ENCODE measurements at places on chromosomes 16 and 17.

DNA sequence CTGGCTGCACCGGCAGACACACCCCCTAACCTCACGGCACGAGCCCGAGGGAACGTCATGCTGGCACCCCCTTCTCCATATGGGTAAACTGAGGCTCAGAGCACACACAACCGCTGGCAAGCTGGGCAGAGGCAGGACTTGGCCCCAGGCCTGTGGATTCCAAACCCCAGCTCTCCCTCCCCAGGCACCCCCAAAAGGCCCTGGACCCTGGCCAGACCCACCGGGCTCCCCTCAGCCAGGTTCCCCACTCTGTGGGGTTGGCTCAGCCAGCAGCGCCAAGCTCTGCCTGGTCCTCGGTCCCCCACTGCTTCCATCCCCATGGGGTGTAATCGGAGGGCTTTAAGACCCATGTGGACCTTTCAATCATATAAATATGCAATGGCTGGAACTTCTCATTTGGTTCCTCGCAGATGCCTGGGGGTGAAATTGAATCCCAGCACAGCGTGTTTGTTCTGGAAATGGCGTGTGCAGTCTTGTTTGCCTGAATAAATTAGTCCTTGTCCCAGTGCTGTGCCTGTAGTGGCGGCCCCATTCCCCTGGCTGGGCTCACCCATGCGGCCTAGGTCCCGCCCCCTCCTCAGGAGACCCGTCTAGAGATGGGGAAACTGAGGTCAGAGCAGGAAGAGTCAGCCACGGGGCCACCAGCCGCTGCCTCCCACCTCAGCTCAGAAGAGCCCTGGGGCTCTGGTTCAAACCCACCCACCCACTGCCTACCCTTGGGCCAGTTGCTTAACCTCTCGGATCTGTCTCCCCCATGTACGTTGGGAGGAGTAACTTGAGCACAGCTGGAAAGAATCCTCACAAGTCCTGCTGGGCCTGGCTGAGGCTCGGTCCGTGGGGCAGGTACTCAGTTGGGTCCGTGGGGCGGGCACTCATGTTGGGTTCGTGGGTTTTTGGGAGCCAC lies 57.3 kb downstream of the ZFPM1 start:
- no peak for DNase-seq

GRCh38 chr17:71866095-71866494 lies 254.7 kb upstream of the SOX9 start:
- no peak for DNase-seq

GRCh38 chr17:56937687-56938086 lies 23.2 kb downstream of the COIL start:
- DNase-seq, result no peak

GRCh38 chr17:32319548-32319905 lies 22.4 kb downstream of the C17orf75 start:
- peak; percentile 79 for DNase-seq

- no peak for DNase-seq
Observed at GRCh38 chr17:46179375-46179999, 13.7 kb downstream of the KANSL1 start.

DNA sequence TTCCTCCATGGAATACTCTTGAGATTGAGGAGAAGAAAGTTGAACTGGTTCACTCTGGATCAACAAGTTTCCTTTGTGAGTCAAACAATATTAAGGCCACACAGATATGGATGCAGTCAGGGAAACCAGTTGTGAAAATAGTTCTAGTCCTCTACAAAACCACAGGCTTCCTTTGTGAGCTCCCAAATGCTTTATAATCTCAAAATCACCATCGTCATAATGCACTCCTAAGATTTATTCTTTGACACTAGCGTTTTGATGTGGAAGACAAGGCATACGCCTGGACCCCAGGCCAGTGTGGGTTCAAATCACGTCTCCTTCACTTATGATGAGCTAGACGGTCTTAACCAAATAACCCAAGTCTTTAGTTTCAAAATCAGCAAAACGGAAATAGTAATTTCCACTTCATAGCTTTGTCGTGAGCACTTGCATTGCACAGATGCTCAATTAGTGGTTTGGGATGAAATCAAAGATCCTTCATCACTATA lies 142.6 kb downstream of the STX8 start:
- no peak for DNase-seq

GRCh38 chr16:17364319-17365210 lies 106.2 kb downstream of the XYLT1 start:
- DNase-seq, result no peak

DNA sequence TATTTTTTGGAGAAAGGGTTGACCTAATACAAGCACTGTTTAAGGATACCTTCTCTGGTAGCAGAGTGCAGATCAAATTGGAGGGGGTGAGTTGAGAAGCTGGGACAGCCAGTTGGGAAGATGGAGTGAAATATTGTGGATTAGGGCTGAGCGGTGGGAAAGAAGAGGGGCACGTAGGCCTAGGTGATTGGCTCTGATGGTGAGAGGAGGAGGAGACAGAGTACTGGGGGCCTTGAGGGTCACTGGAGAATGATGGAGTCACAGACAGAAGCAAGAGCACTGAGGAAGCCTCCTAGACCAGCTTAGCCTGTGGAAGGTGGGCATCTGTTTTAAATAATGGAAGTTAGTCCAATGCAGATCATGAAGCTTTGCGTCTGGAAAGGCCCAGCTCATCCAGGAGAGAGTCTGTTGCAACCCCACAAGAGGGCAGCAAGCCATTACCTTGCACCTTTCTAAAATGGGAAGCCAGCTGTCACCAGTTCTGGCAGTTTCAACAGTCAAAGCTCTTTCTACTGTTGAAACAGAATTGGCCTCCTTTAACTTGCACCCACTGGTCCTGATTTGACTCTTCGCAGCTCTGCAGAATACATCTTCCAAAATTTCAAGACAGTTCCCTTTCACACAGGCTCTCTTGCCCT lies 11.8 kb downstream of the SLC9A5 start:
- no peak for DNase-seq

DNA sequence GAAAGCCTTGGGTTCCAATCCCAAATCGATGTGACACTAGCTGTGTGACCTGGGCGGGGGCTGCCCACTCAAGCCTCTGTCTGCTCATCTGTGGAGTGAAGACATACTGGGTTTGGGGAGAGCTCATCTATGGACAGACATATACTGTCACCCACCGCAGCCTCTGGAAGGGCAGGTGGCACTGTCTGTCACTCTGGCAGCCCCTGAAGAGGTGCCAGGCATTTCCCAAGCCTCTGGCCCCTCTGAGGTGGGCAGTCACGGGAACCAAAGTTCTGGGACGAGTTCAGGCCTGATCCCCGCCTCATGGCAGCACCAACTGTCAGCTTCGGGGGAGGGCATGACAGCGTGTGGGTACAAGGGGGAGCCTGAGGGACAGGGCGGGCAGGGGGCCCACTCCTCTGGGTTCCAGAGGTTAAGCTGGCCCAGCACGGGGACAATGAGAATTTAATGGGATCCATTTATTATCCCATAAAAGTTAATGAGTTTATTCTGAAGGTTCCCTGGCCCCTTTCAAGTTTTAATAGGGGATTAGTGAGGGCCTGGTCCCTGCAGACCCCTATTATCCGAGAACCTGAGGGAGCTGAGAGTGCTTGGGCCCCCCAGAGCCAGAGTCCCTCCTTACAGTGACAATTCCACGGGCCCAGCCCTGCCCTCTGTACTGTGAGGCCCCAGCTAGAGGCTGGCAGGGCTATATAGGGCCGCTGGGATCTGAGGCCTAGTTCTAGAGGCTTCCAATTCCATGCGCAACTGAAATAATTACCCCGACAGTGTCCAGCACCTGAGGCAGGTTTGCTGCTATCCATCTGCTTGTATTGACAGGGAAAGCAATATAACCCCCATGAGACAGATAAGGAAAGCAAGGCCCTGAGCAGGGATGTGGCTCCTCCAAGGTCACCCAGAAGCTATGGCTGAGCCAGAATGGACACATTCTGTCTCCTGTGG lies 18.8 kb downstream of the SEZ6 start:
- no peak for DNase-seq

DNA sequence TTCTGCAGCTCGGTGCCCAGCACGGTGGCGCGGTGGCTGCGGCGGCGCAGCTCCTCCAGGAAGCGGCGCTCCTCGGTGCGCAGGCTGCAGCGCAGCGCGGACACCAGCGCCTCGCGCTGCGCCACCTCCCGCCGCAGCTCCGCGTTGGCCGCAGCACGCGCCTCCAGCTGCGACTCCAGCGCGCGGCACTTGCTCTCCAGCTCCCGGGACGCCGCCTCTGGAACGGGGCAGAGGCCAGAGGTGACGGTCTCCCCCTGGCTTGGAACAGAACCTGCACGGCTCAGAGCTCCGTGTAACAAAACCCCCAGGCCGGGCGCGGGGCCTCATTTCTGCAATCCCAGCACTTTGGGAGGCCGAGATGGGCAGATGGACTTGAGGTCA lies 13.2 kb upstream of the CLUH start:
- DNase-seq, result peak; percentile 57

DNA sequence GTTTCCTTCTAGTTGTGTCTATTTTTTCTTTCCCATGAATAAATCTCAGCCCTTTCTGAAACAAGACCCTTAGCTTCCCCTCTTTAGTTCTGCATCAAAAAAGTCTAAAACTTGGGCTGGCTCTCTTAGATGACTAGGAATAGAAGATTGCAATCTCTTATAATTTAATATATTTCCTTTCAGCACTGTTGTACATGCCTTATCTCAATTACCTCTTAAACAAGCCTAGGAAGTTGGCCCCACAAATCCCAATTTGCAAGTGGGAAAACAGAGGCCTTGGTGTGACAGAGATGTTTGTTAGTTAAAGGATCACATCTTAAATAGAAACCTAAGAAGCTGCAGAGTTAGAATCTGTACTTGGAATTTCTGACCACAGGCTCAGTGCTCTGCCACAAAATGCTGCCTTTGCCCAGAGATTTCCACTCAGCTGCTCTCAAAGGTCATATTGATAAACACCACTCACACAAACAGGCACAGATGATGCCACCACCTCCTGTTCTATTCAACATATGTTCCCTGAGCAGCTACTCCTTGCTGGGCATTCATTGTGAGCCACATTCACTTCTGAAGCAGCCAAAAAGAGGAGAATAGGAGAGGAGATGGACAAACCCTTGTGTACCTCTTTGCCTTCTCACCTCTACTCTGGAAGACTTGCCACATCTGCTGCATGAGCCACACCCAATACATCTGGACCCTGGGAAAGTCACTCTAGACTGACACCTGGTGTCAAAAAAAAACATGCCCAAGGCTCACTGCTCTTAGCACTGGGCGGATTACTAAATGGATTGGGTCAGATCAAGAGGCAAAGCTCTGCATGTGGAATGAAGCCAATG lies 5.5 kb downstream of the CCDC182 start:
- no peak for DNase-seq

DNA sequence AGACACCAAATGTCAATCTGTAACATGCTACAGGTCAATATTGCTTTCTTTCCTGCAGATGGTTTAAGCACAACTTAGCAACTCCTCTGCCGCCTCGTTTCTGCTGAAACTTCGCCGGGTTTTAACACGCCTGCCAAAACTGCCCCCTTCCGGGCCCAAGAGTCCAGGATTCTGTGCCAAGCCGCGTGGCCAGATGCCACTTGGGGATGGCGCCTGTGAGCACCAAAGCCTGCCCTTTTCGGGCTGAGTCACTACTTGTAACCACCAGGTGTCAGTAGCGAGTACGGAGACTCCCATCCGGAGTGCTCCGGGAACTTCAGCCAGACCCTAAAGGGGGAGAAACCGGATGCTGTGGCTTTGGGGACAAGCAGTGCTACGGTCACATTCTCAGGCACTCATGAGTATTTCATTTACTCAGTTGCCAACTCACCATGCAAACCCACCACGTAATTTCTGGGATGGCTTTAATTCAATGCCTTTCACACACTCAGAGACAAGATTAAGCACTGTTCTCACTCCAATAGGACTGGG lies 7.8 kb downstream of the PMP22 start:
- peak; percentile 88 for DNase-seq

- DNase-seq, result peak; percentile 84
Observed at GRCh38 chr16:77273-77806, 685 bp upstream of the MPG start.

DNA sequence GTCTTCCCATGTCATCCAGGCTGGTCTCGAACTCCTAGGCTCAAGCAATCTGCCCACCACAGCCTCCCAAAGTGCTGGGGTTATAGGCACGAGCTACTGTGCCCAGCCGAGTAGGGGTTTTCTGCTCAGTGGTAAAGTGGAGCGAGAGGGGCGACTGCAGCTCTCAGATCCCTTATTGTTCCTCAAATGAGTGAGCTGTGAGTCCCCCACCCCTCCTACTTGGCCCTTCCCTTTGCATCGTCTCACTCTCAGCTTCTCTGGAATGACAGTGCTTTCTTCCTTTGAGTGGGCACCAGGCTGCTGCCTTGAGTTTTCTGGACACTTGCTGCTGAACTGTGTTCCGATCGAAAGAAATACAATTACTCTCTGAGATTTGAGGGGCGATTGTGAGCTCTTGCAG lies 63.5 kb downstream of the MSI2 start:
- DNase-seq, result no peak

- DNase-seq, result no peak
Observed at GRCh38 chr17:15999974-16000827, 577 bp downstream of the TTC19 start.

- DNase-seq, result peak; percentile 59
Observed at GRCh38 chr16:27769561-27770255, 219.8 kb downstream of the KATNIP start.

DNA sequence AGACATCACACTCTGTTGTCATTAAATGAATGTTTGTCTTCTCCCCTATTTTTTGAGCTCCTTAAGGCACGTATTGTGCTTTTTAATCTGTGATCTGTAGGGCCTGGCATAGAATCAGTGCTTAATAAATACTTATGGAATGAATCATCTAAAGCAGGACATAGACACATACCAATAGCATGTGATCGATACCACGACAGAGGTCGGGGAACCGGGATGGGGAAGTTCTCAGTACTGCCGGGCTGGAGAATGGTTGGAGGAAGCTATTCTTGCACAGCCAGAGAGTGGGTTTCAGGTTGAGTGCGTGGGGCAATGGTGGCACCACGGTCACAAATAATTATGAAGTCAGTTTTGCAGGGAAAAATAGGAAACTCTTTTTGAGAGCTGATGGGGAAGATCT lies 26.8 kb downstream of the NLRP1 start:
- DNase-seq, result no peak

DNA sequence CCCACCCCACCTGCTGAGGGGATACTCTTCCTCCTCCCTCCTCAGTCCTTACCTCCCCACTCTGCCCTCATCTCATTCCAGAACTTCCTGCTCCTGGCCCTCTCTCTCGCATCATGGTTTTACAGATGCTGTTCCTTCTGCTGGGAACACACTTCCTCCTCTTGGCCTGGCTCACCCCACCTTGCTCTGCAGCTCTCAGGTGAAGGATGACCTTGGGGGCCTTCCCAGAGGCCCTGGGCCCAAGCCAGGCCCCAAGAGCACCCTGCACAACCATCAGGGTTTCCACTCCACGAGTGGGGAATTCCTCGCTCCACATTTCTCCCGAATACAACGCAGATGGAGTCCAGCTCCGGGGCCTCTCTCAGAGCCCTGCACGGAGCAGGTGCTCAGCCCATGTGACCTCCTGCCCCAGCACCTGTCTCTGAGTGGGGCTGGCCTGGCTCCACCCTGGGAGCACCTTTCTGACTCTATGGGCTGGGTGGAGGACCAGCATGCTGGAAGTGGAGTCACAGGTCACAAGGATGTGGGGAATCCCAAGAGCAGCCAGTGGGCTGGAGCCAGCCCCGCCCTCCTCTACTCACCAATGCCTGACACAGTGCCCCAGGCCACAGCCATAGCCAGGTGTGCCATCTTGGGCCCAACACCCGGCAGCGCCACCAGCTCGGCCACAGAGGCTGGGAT lies 4.5 kb downstream of the NTHL1 start:
- no peak for DNase-seq
